ENCODE measurements at places on chromosomes 6 and 20. TPM values are rescaled to one million over a fixed set of nuclear protein-coding genes. Genes with fewer than 3 reads are reported as not detected.
A peak's percentile ranks its signal among the peaks of the same experiment; 100 is the strongest.

DNA sequence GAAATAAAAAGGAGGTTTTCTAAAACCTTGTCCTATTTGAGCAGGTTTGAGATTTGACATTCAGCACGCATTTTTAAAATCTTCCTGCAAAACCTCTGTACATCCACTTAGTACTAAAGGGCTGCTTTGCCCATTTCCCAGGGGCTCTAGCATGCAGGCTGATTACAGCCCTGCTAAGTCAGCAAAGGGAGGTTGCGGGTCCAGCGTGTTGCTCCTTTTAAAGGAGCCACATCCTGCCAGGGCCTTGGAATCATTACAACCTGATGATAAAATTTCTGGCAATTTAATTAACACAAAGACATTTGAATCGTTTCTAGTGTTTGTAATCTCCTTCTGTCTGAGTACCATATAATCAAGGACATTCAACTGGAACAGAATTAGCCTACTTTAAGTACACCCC is 455.1 kb upstream of the CITED2 start:
- DNase-seq: no peak

DNA sequence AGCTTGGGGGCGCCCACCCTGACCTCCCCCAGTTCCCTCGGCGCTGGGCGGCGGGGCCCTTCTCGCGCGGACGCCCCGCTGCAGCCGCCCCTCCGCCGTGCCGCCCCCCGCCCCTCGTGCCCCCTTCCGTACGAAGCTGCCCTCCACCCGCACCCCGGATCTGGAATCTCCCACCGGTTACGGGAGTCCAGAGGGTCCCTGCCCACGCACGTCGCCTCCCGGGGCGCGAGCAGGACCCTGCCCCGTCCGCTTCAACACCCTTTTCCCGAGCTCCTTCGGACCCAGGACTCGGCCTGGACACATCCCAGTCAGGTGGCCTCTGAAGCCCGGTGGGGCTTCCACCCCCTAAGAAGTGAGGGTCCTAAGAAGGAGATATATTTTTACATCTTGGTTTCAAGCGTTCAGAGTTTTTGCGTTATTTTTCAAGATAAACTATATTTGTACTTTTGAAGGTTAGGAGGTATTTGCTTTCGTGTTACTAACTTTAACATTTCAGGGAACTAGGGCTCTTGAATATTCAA is 506 bp downstream of the ARFGAP1 start:
- DNase-seq: no peak

DNA sequence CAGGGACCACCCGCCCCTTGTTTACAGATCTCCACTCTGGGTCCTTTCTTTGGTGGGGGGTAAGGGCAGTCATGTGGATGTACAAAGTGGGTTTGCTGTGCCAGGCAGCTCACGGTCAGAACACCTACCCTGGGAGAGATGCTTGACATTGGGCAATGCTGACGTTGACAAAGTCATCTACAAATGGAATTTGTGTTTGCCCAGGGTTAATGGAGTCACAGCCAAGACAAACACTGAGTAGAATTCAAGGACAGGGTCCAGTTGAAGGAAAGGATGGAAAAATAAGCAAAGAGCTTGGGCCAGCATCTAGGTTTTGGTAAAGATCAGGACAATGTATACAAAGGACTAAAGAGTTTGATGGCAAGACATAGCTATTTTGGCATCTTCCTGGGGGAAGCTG is 54.7 kb downstream of the MOCS1 start:
- no peak for DNase-seq

DNA sequence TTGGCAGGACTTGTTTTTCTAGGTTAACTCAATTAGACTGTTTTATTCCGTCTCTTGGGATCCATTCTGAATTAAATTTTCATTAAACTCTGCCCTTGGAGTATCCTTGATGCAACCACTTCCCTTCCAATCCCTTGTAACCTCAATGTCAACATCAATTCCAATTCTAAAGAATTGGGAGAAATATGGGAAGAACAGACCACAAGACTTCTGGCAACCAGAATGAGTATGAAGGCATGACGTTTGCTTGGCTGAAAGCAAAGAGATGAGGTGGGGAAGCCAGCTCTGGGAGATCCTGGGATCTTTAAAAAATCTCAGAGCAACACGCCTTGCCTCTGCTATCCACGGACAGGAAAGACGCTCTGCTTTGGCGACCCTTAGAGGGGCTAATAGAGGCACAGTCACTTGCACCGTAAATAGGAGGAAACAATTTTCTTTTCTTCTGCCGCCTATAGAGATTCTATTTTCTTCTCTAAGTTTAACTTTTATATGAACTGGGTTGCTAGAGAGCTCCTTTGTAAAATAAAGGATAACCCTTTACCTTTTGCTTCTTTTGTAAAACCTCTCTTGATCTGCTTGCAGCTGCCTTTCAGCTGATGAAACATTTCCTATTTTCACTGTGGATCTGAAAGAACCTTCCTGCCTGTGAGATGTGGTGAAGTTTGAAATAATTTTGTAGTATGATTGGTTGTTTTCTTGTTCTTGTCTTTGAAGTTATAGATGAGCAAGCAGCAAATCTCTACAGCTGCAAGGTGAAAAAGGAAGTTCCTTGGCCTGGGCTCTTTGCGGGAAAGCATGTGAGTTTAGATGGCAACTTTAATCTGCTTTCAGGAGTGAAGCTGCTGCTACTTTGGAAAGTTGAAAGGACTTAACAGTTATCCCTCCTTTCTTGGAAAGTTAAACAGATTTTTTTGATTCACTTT is at the start of gene ASIP:
TSS of gene ASIP (plus strand) at position 731 of the 923 bp plus-strand sequence. CDS start 18,952 bp downstream, outside the sequence.
- peak; percentile 26 for DNase-seq

- no peak for DNase-seq
Measured at GRCh38 chr20:33015114-33015484, 7.6 kb downstream of the BPIFB2 start.

DNA sequence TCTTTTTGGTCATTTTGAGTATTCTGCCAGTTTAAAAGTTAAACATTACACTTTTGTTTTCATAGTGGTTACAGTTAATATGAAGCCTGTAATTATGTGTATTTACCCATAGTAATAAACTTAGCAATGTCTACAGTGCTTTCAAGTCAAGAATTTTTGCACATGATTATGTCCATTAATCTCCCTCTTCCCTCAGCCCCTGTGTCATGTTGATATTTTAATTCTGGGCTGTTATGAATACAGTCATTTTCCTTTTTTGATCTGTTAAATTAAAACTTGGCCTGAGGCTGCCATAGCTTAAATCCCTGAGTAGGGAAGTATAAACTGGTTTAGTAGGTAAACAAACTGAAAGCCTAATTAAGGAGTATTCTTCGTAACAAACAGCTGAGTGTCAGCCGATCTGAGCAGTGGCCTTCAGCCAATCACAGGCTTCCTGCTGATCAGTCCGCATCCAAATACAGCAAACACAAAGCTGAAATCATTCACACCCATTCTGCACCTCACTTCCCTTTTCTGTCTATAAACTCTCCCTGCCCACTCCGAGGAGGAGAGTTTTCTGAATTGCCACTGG is 9.5 kb upstream of the SFT2D1 start:
- no peak for DNase-seq

DNA sequence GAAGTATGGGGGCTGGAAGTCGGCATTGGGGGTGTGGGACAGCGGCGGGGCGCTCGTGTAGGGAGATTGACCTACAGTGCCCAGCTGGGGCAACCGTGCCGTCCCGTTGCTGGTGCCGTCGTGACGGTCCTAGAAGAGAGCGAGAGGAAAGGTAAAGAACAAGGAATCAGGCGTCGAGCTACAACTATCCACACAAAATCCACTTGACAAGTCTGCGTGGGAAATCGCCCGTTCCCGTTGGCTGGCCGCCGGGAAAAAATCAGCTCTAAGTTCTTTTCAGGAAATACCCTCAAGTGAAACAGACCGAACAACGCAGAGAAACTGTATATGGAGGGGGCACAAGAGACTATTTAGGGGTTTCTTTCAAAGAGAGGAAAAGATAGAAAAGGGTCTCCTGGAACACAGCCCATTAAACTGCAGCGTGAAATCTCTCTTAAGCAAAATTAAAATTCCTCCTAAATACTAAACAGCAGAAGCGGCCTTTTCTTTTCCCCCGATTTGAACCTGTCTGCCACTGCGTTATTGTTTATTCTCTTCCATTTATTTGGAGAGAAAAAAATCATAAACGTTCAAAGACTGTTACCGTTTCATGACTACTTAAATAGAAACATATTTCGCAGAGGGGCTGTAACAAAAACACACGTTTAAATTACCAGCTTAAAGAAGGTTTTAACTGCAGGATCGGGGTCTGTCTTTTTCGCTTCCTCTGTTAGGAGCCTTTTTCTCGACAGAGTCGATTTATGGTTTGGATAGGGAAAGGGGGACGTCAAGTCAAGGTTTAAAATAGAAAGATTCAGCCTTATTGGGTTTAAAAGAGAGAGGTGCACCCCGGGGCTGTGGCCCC is 4.4 kb downstream of the TFAP2A start:
- DNase-seq: no peak

- no peak for DNase-seq
Measured at GRCh38 chr20:53376021-53376420, 217.6 kb downstream of the ZNF217 start.

GRCh38 chr6:101286146-101286545 is 107.4 kb upstream of the GRIK2 start:
- no peak for DNase-seq

DNA sequence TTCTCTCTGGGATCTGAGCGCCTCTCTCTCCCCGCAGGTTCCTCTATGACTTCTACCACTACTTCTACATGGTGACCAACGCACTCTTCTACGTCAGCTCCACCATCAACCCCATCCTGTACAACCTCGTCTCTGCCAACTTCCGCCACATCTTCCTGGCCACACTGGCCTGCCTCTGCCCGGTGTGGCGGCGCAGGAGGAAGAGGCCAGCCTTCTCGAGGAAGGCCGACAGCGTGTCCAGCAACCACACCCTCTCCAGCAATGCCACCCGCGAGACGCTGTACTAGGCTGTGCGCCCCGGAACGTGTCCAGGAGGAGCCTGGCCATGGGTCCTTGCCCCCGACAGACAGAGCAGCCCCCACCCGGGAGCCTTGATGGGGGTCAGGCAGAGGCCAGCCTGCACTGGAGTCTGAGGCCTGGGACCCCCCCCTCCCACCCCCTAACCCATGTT is 36.3 kb upstream of the MRGBP start:
- DNase-seq: no peak

- DNase-seq: no peak
Measured at GRCh38 chr6:21158873-21159272, 434.7 kb upstream of the SOX4 start.

DNA sequence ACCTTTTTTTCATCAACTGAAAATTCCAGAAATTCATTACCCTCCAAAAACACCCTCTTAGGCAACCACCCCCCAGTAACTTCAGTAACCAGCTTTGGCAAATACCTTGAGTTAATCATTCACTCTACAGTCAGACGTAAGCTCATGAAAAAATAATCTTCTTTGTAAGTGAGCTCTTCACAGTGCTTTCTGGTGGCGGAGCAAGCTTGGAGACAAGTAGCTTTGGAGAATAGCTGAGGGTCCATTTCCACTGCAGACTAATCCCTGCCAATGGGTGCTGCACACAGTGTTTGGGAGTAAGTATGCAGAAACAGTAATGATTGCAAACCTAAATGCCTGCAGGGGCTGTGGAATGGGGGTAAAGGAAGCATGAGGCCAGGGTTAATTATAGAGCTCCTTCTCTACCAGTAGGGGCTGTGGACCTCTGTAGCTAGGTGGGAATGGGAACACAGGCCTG is 56.8 kb upstream of the HINT3 start:
- no peak for DNase-seq

The TBP gene
- total RNA-seq: 27.4 TPM

The LY6G6D gene
- not detected for total RNA-seq

The RHAG gene
- total RNA-seq: not detected

The PGK2 gene
- total RNA-seq: not detected

The CCM2L gene
- total RNA-seq: not detected

The METTL24 gene
- not detected for total RNA-seq

Data from activated CD4-positive, alpha-beta T cell treated with anti-CD3 and anti-CD28 coated beads for 36 hours (primary cell).